Mammary epithelial cell (primary cell): ENCODE measurements at places on chromosomes 5 and 9. TPM values are rescaled to one million over a fixed set of nuclear protein-coding genes. Genes with fewer than 3 reads are reported as not detected.

ERGIC1 gene
- polyA plus RNA-seq: 111 TPM

LHX3 gene
- not detected for polyA plus RNA-seq

BTNL8 gene
- polyA plus RNA-seq: not detected

SHOC1 gene
- 0.01 TPM for polyA plus RNA-seq

KIF12 gene
- 0.99 TPM for polyA plus RNA-seq

OBP2B gene
- polyA plus RNA-seq: 0.12 TPM

LRRC19 gene
- polyA plus RNA-seq: not detected

CD14 gene
- polyA plus RNA-seq: 1.5 TPM

ADGRV1 gene
- polyA plus RNA-seq: 0.02 TPM

OR1Q1 gene
- not detected for polyA plus RNA-seq

MYOT gene
- polyA plus RNA-seq: 0.75 TPM

PCDHA3 gene
- 0.05 TPM for polyA plus RNA-seq

MOB3B gene
- polyA plus RNA-seq: 14.9 TPM

BTNL3 gene
- not detected for polyA plus RNA-seq

ZNF79 gene
- polyA plus RNA-seq: 6.3 TPM

SPINK9 gene
- not detected for polyA plus RNA-seq

NOXA1 gene
- 0.18 TPM for polyA plus RNA-seq

CYFIP2 gene
- 5.8 TPM for polyA plus RNA-seq

FAM78A gene
- 0.52 TPM for polyA plus RNA-seq

SEMA6A gene
- polyA plus RNA-seq: 0.53 TPM

WHRN gene
- 1.9 TPM for polyA plus RNA-seq

DNAJB5 gene
- polyA plus RNA-seq: 3.4 TPM

RNF183 gene
- polyA plus RNA-seq: 0.18 TPM

LEAP2 gene
- 0.41 TPM for polyA plus RNA-seq

ZCCHC9 gene
- polyA plus RNA-seq: 12.4 TPM

ACOT12 gene
- polyA plus RNA-seq: not detected

JAKMIP2 gene
- polyA plus RNA-seq: 0.12 TPM

ARHGEF37 gene
- 5.1 TPM for polyA plus RNA-seq

IGFBPL1 gene
- 0.11 TPM for polyA plus RNA-seq

CDKN2A gene
- polyA plus RNA-seq: 50.7 TPM

PTGER4 gene
- 7.6 TPM for polyA plus RNA-seq

NSUN2 gene
- 83.5 TPM for polyA plus RNA-seq

ELOVL7 gene
- 5.6 TPM for polyA plus RNA-seq

NIM1K gene
- polyA plus RNA-seq: 0.07 TPM

LCN15 gene
- not detected for polyA plus RNA-seq

MARCHF11 gene
- polyA plus RNA-seq: not detected

LECT2 gene
- not detected for polyA plus RNA-seq

SCGB3A1 gene
- polyA plus RNA-seq: not detected

PCDHB13 gene
- polyA plus RNA-seq: 0.16 TPM

SLC25A2 gene
- polyA plus RNA-seq: not detected

BARHL1 gene
- not detected for polyA plus RNA-seq
